Cortex of kidney (tissue), 1 donor: ENCODE measurements at places on chromosomes 6 and 20.

- no peak for DNase-seq
These were observed 4.1 kb downstream of the MTRES1 start for GRCh38 chr6:107032051-107032450.

DNA sequence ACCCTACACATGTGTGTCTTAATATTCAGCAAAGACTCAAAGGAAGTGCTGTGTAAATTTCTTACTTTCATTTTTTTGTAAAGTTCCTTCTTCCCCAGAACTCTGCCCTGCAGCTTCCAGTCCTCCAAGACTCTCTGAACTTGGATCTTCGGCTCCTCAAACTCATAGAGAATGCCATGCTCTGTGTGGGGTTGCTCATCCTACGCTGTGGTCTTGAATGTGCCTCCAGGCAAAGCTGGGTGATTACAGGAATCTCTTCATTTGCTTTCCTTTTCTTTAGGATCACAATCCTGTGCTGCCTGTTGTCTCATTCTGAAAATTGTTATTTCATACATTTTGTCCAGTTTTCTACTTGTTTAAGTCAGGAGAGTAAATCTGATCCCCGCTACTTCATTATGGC is 14.5 kb upstream of the CDC5L start:
- no peak for DNase-seq

- DNase-seq: no peak
These were observed 20.5 kb downstream of the RFPL4B start for GRCh38 chr6:112367628-112368027.

DNA sequence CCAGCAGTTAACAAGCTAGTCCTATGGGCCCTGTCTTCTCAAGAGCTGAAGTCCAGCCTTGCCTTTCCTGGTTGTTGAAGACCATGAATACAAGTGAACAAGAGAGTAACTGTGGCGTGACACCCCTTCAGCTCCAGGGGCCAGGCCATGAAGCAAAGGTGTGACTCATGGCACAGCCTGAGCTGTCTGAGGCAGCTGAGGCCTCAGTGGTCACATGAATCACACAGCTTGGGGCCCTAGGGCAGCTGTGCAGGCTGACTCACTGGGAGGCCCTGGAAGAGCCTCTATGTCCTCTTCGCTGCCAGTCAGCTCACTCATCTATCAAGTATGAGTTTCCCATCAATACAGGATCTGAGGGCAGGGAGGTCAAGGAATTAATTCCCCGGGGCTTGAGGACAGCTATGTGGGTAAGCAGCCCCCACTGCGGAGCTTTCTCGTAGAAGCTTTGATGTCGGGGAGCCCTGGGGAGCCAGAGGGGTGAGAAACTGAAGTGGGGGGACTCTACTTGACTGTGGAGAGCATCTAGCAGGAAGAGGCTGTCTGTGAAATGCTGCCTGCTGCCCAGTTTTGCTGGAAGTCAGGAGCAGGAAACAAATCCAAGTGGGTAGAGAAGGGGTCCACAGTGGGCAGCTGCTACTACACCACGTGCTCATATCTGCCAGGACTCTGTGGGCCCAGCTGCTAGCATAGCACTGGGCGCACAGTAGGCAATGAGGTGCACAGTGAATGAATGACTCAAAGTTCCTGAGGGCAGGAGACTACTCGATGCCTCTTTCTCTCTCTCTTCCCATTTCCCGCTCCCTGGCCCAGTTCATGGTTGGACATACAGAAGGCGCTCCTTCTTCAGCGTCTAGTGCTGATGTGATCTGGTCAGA is 13.7 kb upstream of the FAM83C start:
- DNase-seq: no peak
